Stimulated activated naive CD4-positive, alpha-beta T cell (primary cell): ENCODE measurements at places on chromosomes 3 and 15.

DNA sequence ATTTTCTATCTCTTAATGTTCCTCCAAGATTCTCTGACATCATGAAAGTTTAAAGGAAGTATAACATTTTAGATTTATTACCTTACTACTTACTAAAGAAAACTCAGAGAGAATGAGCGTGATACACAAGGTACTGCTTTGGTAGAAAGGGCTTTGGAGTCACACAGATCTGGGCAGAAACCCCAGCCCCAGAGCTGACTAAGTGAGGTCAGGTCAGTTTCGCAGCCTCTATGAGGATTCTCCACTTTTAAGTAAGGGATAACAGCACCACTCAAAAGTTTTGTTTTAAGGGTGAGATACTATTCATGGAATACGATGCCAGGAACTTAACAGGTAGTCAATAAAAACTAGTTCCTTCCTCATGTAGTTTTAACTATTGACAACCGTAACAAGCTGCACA, 76.1 kb downstream of the CLDN11 start:
- no peak for DNase-seq

GRCh38 chr3:133230195-133230594, 169.7 kb upstream of the BFSP2 start:
- no peak for DNase-seq

DNA sequence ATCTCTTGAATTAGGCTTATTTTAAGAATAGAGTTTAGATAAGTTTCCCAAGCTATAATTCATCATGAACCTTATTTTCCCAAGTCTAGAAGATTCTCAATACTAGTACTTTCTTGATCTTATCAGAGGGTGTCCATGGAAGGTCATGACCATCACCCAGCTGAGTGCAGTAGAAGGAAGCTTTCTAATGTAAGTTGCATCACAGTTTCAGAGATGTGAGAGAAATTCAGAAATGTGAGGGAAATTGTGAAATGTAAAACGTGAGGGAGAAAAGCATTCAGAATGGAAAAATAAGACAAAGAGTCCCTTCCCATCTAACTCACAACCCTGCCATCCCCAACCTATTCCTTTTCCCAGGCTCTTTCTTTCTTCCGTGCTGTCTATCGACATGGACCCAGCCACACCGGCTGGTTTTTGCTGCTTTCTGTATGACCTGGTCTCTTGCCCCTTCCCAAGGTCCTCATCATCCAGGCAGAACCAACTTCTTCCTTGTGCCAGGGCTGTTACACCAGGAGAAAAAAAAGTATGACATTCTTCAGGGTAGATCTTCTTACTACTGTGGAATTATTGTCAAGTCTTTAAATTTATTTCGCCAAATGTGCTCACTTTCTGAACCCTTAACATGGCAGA, 6.7 kb downstream of the CAPN3 start:
- no peak for DNase-seq

GRCh38 chr3:139836698-139837464, 98.1 kb upstream of the CLSTN2 start:
- no peak for DNase-seq

DNA sequence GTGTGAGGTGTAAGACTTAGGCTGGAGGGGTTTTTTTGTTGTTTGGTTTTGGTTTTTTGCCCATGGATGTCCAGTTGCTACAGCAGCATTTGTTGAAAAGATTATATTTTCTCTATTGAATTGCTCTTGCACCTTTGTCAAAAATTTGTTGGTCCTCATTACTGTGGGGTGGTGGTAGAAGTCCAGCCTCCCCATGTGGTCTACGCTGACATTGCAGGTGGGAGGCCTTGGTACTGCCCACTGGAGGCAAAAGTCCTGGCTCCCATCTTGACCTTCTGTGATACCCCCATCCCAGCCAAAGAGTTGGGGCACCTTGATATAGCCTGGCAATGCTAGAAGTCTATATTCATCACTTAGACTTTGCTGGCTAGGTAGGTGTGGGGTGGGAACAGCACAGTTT, 5.4 kb upstream of the RAB6B start:
- DNase-seq, result no peak

- no peak for DNase-seq
Observed at GRCh38 chr3:52119826-52120225, 34.4 kb downstream of the POC1A start.
